ENCODE measurements at places on chromosomes 3 and 15.

DNA sequence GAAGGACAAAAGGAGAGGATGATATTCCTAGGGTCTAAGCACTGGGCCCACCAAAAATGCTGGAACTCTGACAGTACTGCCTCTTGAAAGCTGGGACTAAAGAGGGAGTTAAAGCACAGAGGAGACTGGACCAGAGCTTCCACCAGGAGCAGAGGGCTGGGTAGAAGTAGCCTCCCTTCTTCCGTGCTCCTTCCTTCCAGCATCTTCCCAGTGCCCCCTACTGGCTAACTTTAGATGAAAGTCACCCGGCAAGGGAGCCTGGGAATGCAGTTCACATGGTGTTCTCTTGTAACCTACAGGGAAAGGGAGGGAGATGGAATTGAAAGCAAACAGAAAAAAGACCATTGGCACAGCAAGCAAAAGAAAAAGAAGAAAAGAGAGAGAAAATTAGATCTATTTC is 106.1 kb upstream of the COL8A1 start:
- peak; percentile 68 for DNase-seq

DNA sequence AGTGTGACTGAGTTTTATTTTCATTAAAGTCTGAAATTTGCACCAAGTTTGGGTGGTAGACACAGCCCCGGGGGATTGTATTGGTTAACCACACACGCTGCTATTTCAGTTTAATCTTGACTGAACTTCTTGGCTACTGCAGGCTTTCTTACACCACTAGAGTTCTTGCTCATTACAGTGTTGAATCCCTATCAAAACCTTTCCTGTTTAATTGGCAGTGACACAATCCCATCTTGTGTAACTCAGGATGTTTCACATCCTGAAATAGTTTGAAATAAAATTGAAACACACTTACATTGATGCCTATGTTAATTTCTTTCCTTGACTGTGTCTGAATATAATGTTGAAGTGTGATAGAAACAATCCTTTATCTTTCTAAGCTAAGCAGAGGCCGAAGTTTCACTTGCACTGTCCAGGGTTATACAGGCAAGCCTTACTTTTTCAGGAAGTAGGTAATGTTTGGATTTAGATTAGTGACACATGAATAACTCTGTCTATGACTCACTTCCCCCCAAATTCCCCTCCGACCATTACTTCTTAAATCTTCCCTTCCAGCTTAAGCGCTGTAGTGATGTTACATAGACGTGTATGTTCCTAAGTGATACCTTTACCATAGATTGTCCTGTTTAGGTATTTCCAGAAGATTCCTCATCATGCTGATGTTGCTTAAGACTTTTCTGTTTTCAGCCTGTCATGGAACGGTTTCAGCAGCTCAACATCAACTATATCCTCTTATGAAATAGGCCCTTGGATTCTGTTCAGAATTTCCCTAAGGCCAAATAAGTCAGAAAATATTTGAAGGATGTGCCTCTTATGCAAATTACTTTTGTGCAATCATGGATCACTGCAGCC is 16.8 kb downstream of the ATG7 start:
- DNase-seq: peak; percentile 96

DNA sequence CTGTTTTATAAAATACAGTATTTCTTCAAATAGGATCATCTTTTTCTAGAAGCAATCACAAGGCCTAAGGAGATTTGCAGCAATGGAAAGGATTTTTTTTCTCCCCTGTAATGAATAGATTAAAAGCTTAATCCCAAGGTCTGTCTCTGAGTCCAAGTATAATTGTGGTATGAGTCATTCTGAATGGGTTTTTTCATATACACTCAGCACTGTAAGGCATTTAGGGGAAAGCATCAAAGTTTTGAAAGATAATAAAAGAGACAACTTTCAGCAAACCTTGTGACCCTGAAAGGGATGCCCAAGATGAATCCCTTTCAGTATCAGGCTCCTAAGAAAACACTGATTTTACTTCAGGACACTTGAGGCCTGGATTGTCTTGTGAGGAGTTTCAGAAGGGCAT is 23.3 kb upstream of the LARS2 start:
- no peak for DNase-seq

DNA sequence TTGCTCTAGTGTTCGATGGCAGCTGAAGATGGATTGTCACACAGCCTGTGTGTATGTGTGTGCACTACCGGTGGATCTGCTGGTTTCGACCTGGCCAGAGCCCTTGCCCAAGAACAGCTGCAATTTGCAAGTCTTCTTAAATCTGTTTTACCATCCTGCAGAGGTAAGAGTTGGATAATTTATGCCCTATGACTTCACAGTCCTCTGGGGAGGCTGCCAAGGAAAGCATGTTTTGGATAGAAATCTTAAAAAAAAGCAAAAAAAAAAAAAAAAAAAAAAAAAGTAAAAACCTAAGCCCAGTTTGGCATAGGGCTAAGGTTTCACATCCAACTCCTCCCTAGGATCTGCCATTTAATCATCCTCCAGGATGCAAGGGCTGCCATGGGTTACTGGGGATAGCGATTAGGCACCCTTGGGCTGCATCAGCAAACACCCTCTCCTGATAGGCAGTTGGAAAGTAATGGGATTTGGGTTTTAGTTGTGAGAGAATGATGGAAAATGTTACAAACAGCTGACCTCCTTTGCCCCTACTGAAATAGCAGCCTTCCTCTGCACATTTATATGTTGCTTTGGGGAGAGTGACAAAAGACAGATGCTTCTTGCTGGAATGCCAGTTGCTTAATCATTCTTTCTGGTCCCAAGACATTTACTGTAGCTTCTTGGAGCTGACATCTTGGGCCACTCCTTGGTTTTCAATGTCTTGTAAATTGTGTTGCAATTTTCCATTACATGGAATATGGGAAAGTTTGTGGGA is 35.4 kb downstream of the CD200R1L start:
- DNase-seq: peak; percentile 35

- no peak for DNase-seq
Observed at GRCh38 chr3:132254076-132254755, 63.0 kb upstream of the ACP3 start.

GRCh38 chr15:22958487-22959280 is 21.5 kb downstream of the CYFIP1 start:
- no peak for DNase-seq

GRCh38 chr15:57734860-57735259 is 28.3 kb downstream of the POLR2M start:
- no peak for DNase-seq

- DNase-seq: no peak
Observed at GRCh38 chr3:130411320-130411719, 65.8 kb downstream of the COL6A5 start.

DNA sequence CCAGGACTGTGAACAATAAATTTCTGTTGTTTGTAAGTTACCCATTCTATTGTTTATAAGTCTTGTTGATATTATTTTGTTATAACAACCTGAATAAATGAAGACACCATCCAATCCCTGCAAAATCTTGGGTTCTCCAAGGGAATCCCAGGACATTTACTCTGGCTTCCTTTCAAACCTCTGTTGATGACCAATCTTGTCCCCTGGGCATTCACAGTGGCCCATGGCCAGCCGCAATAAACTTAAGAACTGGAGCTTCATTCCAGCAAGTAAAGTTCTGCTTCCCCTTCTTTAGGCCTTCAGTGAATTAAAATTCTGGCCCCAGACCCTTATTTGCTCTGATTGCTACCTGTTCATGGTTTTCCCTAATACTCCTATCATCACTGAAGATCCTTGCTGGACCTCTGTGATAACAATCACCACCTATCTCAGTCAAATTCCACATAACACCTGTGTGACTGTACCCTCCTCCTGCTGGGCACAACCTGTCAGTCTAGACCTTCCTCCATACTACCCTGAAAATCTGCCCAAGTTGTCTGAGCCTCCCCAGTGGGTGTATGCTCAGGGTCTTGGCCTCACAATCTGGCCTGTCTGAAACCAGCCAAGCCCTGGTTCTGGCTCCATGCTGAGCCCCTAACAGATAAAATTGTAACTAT is 153.1 kb downstream of the SEMA6D start:
- DNase-seq: no peak

DNA sequence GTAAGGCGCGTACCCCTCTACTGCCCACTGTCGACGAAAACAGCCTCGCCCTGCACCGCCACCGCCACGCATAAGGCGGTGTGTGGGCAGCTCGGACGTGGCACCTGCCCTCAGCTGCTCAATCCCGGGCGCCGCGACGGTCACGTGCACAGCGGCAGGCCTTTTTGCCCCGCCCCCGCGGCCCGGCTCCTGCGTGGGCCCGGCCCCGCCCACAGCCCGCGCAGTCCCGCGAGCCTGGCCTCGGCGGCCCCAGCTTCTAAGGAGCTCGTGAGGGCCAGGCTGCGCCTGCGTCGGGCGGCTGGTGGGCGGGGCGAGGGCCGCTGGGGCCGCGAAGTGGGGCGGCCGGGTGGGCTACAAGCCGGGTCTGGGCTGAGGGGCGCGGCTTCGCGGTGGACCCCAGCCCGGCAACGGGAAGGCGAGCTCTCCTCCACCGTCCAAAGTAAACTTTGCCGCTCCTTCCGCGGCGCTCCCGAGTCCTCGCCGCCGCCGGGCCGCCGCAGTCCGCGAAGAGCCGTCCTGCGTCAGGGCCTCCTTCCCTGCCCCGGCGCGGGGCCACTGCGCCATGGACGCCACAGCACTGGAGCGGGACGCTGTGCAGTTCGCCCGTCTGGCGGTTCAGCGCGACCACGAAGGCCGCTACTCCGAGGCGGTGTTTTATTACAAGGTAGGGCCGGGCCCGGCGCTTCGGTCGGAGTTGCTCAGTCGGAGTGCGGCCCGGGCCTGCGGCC is at the start of gene CAPN7:
Gene CAPN7 (plus strand): TSS at position 313 of the 728 bp plus-strand sequence. CDS start 250 bp downstream, at position 563.
- peak; percentile 96 for DNase-seq

GRCh38 chr15:68597581-68597980 is 18.8 kb downstream of the CORO2B start:
- no peak for DNase-seq

DNA sequence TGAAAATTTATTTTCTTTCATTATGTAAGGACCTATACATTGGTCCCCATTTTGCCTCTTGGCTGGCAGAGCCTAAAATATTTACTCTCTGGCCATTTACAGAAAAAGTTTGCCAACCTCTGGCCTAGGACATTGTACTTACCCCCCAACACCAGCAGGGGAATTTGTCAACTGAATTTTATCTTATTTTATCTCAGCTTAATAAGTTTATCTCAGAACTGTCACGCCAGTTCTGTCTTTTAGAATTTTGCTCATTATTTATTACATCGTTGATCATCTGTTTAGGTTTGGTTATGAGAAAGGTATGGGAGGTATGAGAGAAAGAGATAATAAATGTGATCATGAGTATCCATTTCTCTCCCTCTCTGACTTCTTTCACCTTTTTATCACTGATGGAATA is 38.3 kb downstream of the CHD2 start:
- no peak for DNase-seq

DNA sequence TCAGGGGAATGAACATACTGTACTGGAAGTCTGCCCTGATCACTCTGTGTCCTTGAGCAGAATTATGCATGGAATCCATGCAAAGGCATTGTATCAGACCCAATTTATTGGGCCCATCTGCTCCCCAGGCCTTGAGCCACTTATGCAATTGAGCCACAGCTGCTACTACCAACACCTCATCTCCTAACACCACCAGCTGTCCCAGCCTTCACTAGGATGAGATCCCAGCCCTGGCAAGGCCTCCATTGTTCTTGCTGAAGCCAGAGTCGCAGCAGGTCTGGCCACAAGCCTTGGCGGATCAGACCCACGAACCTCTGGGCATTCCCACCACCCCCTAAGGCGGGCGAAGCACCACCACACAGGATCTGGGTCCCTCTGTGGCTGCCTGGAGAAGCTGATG is 9.2 kb upstream of the NME9 start:
- DNase-seq: no peak
